Activated CD4-positive, CD25-positive, alpha-beta regulatory T cell treated with anti-CD3 and anti-CD28 coated beads, Interleukin-2, amount 50 U/mL, for 16 hours (primary cell): ENCODE measurements at places on chromosomes 7 and 10.

DNA sequence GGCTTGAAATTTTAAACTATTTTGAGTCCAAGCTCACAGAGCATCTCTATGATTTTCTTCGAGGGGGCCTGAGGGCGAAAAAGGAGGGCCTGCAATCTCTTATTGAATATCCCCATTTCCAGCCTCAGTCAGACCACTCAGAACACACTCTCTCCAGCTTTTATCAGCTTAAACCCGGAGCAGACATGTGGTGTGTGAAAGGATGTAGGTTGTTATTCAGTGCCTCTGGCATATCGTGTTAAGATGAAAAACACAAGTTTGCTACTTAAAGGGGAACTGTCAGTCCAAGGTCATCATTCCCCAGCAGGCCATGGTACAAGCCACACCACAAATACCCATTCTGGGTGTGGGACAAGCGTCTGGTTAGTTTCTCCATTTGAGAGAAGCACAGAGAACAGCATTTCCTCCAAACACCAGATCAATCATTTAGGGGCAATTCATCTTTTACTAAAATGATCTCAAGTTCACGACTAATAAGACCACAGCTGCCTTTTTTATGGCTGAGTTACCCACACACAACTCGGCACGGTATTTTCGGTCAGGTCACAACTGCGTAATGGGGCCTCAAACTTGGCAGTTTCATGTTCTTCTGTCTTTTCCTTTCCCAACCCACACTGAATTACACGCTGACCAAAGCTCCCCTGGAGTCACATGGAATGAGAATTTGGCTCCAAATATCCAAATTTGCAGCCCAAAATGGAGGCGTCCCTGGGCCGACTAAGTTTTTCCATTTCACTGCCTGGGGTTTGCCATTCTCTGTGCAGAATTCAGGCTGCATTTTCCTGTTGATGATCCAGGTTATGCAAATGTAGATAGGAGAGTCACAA lies 188.4 kb downstream of the SEM1 start:
- no peak for DNase-seq

- no peak for DNase-seq
Observed at GRCh38 chr7:18552316-18552916, 56.9 kb downstream of the HDAC9 start.

GRCh38 chr7:51111241-51111940 lies 205.2 kb downstream of the COBL start:
- no peak for DNase-seq

- DNase-seq = no peak
Observed at GRCh38 chr7:131553931-131554330, 2.5 kb downstream of the PODXL start.

DNA sequence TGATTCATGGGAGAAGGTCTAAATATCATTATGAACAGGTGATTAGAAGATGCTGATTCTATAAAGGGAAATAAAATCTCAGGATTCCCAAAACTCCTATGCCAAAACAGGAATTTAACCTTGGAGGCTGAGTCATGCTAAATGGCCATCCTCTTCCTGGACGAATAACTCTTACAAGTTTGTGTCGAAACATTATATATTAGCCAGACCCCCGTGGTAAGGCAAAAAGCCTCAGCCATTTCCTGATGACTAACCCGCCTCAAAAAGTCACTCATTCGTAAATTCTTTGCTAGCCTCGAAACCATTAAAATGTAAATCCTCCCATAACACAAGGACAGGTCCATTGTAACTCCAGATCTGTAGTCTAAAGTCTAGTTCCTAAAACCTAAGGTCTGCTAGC lies 32.0 kb downstream of the CUL2 start:
- DNase-seq = no peak

GRCh38 chr7:26813432-26813831 lies 51.0 kb downstream of the SKAP2 start:
- no peak for DNase-seq
